Esophagus squamous epithelium (tissue), 5 donors: ENCODE measurements at places on chromosomes 2 and 18. TPM values are rescaled to one million over a fixed set of nuclear protein-coding genes. Genes with fewer than 3 reads are reported as not detected.

CCDC85A gene
- 0.61 TPM for total RNA-seq

HYCC2 gene
- total RNA-seq: 9.1 TPM

ABCB11 gene
- total RNA-seq: 0.68 TPM

ALPG gene
- not detected for total RNA-seq

UPP2 gene
- not detected for total RNA-seq

REG3A gene
- total RNA-seq: not detected

DCC gene
- total RNA-seq: 0.95 TPM

NTSR2 gene
- total RNA-seq: not detected

DNA sequence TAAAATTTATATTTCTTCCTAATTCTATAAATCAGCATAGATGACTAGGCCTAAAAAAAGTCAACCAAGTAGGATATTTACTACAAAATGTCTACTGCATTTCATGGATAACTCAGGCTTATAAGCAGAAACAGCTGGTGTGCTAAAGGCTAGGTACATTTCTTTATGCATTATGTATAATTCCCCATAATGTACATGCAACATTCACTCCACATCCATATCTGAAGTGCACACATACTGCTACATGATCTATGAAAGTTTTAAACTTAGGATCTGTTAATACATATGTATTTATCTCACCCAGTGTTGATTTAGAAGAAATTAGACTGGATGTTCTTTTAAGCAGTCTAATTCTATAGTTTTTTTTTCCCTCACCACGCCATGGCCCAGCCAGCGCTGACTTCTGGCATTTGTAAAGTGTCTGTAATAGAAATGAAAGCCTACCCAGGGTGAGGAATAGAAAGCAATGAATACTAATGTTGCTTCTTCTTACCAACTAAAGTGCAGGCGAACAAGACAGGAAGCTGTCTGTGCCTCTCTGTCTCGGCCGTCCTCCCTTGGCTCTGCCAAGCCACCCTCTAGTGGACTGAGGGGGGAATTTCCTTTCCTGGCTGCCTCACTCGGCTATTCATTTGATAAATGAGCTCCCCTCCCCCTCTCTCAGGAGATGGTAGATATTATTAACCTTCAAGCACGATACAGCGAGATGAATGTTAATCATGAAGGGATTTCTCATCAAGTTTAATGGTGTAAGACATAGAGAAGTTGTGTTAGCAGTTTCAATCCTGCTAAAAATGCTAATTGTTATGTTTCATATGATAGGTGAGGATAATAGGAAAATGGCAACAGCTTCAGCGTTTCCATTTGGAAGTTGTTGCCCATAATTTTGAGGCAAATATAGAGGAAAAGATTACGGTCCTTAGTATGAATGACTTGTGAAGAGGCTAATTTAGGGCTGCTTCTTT is 384.5 kb downstream of the MTX2 start:
- H3K4me3 ChIP-seq: no peak overlapping the region
- no peaks in the 10 kb centered on the region for H3K27me3 ChIP-seq
- no peak overlapping the region for H3K27ac ChIP-seq
- DNase-seq: no peak

GRCh38 chr2:138201286-138201685 is 237.0 kb downstream of the HNMT start:
- H3K27ac ChIP-seq: no peak overlapping the region
- no peaks in the 10 kb centered on the region for H3K4me1 ChIP-seq
- no peak for DNase-seq
- no peak overlapping the region for H3K4me3 ChIP-seq

- no peak overlapping the region for H3K4me3 ChIP-seq
- H3K36me3 ChIP-seq: no peaks in the 10 kb centered on the region
- H3K4me1 ChIP-seq: no peaks in the 10 kb centered on the region
- H3K27ac ChIP-seq: no peak overlapping the region
- no peak for DNase-seq
Measured at GRCh38 chr18:49948975-49949374, 135.6 kb upstream of the ACAA2 start.

DNA sequence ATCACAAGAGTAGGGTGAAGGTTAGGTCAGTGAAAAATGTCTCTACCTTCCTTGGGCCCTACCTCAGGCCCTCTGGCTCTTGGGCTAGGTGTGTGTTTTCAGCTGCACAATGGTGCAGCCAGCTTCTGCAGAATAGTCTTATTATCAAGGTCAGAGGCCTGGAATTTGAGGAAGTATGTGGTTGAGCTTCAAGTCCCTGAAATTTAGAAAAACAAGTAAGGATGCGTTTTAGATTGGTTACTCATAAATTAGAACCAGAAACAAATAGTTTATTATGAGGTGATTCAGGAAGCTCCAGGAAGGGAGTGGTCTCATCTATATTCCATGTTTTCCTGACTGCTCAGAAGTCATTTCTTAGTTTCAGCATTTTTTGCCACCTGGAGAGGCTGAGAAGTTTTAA is 204.2 kb upstream of the CELF4 start:
- no peaks in the 10 kb centered on the region for H3K36me3 ChIP-seq
- no peak overlapping the region for H3K4me3 ChIP-seq
- H3K27me3 ChIP-seq: no peaks in the 10 kb centered on the region
- no peak for DNase-seq
- H3K4me1 ChIP-seq: no peaks in the 10 kb centered on the region

DNA sequence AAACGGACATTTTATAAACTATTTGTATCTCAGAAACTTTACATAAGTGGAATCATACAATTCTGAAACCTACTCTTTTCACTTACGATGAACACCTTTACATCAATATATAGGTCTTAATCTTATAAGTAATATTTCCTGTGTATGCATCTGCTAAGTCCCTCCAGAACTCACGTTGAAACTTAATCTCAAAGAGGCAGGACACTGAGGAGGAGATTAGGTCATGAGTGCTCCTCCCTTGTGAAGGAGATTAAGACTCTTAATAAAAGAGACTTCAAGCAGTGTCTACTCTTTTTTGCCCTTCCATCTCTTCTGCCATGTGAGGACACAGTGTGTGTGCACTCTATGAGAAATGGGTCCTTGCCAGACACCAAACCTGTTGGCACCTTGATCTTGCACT is 94.7 kb upstream of the CDKL4 start:
- H3K4me1 ChIP-seq: no peaks in the 10 kb centered on the region
- DNase-seq: no peak
- H3K27ac ChIP-seq: no peak overlapping the region
- no peak overlapping the region for H3K4me3 ChIP-seq

GRCh38 chr2:133431289-133431688 is 137.0 kb downstream of the NCKAP5 start:
- H3K4me1 ChIP-seq: no peaks in the 10 kb centered on the region
- H3K27ac ChIP-seq: no peak overlapping the region
- DNase-seq: no peak

GRCh38 chr18:30465096-30465495 is 577.4 kb downstream of the DSC3 start:
- no peaks in the 10 kb centered on the region for H3K27me3 ChIP-seq
- no peak overlapping the region for H3K4me3 ChIP-seq
- no peaks in the 10 kb centered on the region for H3K36me3 ChIP-seq

DNA sequence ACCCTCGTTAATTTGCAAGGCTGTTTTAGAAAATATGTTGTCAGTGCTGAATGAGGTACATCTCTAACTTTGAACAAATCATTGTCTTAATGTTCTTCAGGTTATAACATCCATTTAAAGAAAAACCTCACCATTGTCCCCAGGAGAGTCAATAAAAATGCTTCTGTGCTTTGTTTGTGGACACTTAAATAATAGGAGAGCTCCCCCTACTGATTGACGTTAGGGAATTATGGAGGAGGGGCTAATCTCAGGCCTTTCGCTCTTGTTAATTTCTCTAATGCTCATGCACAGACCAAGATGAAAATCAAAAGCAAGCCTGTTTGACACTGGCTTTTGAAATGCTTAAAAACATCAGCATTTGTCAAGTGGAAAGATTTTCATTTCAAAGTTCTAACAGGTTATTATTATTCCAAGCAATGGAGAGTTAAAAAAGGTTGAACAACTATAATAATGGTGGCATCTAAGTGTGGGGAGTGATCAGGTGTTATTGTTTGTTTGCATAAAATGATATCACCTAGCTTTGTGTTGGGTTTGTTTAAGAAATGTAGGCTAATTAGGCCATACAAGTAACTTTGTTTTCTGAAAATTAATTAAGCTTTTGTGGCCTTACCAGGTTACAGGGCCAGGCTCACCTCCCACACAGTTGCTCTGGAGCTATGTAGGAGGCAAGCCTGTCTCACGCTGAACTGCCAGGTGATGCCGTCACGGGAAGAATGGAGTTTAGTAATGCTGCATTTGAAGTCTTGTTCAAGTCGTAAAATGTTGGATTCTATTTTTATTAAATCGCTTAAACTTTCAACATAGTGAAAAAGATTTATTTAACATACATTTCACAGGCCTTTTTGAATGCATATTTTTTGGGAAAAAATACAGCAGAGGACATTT is 51.7 kb upstream of the SMIM21 start:
- no peaks in the 10 kb centered on the region for H3K36me3 ChIP-seq
- no peak overlapping the region for H3K27ac ChIP-seq
- H3K4me3 ChIP-seq: no peak overlapping the region
- no peaks in the 10 kb centered on the region for H3K27me3 ChIP-seq

GRCh38 chr2:219198974-219199373 is 7.6 kb upstream of the ZFAND2B start:
- no peaks in the 10 kb centered on the region for H3K4me1 ChIP-seq
- H3K4me3 ChIP-seq: no peak overlapping the region
- peaks cover 6% of the 10 kb centered on the region for H3K27me3 ChIP-seq
- DNase-seq: no peak
- no peaks in the 10 kb centered on the region for H3K36me3 ChIP-seq

DNA sequence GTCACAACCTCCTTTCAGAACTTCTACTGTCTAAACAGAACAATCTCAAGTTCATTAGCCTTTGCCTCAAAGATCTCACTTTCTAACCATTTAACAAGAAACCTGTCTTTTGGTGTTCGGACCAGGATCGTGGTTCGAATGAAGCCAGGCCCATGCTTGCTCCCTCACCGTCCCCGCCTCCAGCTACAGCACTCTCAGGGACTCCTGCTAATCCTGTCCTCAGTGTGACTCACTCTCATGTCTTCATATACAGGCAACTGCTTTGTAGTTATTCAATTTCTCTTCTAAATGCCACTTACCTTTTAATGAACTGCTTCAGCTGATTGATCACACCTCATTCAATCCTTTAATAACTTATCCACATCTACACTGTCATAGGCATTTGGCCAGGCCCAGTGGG is 15.8 kb downstream of the SERTAD2 start:
- peak overlapping the region; percentile 74 for H3K27ac ChIP-seq
- H3K27me3 ChIP-seq: no peaks in the 10 kb centered on the region
- H3K36me3 ChIP-seq: peaks cover 7% of the 10 kb centered on the region
- DNase-seq: no peak

DNA sequence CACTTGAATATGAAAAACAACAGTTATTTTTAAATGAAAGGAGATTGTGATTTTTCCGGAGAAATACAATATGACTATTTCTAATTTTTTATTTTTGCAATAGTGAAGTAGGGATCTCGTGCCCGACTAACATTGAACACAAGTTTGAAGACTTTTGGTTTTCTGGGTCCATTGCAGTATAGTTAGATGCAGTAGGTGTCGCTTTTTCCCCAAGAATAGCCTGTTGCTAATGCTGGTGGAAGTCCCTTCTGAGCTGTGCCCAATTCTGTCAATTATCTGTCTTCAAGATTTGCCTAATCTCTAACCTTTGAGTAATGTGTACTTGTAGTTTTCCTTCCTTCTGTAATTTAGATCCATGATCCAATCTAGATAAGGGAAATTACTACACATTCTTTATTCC is 36.5 kb downstream of the SEMA4F start:
- no peaks in the 10 kb centered on the region for H3K4me1 ChIP-seq
- no peaks in the 10 kb centered on the region for H3K27me3 ChIP-seq
- H3K27ac ChIP-seq: no peak overlapping the region

- peaks cover 5% of the 10 kb centered on the region for H3K27me3 ChIP-seq
- no peak overlapping the region for H3K4me3 ChIP-seq
- no peaks in the 10 kb centered on the region for H3K36me3 ChIP-seq
- H3K27ac ChIP-seq: peak overlapping the region; percentile 25
- no peaks in the 10 kb centered on the region for H3K4me1 ChIP-seq
Measured at GRCh38 chr2:177604271-177605065, 211.9 kb downstream of the AGPS start.

DNA sequence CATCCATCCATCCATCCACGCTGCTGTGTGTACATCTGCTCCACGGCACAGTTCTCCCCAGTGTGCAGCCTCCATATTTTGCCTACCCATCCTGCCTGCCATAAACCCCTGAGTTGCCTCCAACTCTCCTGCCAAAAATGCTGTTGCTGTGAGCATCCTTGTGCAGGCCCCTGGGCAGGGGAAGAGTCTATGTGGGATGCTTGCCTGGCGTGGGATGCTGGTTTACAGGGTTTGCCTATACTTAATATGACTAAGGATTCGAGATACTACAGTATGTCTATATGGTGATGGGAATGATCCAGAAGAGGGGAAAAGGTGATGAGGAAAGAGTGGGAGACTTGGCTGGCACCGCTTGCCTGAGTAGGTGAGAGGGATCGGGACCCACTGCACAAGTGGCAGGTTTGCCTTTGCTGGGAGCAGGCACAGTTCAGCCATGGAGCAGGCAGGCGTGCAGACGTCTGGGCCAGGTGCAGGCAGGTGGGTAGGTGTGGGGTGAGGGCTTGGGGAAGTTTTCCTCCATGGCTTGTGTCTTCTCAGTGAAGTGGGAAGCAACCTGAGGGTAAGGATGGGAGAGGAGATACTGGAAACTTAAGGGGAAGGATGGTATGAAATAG is 30.2 kb upstream of the FAHD2A start:
- H3K27ac ChIP-seq: no peak overlapping the region
- H3K4me3 ChIP-seq: no peak overlapping the region
- H3K27me3 ChIP-seq: no peaks in the 10 kb centered on the region
- no peaks in the 10 kb centered on the region for H3K36me3 ChIP-seq

DNA sequence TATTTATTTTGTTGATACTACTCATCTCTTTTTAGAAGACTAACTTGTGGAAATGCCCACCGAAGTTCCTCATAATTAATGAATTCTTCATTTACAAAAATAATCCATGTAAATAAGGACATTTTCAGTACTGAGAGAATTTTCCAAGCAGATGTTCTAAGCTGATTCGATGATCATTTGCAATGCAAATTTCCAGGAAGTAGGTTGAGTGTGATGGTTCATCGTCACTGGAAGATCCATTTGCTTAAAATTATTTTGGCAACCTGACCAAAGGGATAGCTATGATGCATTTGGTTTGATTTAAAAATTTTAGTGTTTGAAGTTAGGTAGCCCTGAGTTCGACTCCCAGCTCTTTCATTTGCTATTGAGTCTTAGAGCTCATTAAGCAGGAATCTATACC is 257.3 kb upstream of the RASGRP3 start:
- H3K36me3 ChIP-seq: no peaks in the 10 kb centered on the region
- H3K4me3 ChIP-seq: no peak overlapping the region
- H3K27ac ChIP-seq: no peak overlapping the region
- no peaks in the 10 kb centered on the region for H3K27me3 ChIP-seq

- no peaks in the 10 kb centered on the region for H3K36me3 ChIP-seq
- H3K27ac ChIP-seq: no peak overlapping the region
- no peak for DNase-seq
- no peaks in the 10 kb centered on the region for H3K27me3 ChIP-seq
Measured at GRCh38 chr2:199818026-199818425, 33.0 kb downstream of the FTCDNL1 start.
